ENCODE measurements at places on chromosomes 13 and 19.

- no peak for DNase-seq
These were observed 5.0 kb downstream of the XRCC1 start for GRCh38 chr19:43570174-43570791.

DNA sequence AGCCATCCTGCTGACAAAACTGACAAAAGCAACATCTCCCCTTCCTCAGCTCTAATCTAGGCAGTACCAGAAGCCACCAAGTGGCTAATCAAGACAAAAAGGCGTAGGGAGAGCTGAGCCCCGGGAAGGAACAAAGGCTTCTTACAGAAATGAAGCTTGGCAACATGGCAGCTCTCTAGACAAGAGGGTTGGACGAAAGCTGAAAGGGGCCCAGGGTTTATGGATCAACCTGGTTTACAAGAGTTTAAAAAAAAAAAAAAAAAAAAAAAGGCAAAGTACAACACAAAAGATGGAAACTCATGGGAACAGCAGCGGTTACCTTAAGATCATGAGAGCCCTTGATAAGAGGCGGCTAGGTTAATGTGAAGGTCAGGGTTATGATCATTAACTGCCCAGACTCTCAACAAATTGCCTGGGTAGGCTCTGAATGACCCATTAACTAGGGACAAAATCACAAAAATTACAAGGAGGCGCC lies 14.0 kb downstream of the ZC3H4 start:
- no peak for DNase-seq

DNA sequence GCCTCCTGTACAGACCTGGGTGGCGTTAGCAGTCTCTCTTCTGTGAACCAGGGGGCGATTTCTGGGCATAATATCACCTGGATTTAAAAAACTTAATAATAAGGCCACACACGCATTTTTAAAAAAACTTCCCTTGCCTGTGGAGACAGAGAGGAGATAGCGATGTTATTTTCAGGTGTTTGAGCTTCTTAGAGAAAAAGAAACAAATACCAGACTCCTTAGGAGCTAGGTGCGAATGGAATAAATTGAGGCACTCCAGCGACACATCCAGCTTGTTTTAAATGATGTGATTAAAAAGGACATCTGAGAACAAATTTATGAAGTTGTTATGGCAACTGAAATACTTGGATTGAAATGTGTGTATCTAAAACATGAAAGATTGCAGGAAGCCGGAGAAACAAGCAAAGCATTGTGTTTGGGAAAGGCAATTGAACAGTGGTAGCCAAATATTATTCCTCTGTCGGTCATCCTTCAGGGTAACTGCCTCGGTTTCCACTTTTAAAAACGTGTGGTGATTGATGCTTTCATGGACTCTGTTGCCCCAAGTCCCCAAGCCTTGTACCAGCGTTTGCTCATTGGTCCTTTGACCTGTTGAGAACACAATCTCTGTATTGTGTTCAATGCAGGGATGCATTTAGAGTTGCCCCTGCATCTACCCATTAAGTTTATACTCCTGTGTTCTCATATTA lies 158.7 kb downstream of the TM9SF2 start:
- DNase-seq, result no peak

DNA sequence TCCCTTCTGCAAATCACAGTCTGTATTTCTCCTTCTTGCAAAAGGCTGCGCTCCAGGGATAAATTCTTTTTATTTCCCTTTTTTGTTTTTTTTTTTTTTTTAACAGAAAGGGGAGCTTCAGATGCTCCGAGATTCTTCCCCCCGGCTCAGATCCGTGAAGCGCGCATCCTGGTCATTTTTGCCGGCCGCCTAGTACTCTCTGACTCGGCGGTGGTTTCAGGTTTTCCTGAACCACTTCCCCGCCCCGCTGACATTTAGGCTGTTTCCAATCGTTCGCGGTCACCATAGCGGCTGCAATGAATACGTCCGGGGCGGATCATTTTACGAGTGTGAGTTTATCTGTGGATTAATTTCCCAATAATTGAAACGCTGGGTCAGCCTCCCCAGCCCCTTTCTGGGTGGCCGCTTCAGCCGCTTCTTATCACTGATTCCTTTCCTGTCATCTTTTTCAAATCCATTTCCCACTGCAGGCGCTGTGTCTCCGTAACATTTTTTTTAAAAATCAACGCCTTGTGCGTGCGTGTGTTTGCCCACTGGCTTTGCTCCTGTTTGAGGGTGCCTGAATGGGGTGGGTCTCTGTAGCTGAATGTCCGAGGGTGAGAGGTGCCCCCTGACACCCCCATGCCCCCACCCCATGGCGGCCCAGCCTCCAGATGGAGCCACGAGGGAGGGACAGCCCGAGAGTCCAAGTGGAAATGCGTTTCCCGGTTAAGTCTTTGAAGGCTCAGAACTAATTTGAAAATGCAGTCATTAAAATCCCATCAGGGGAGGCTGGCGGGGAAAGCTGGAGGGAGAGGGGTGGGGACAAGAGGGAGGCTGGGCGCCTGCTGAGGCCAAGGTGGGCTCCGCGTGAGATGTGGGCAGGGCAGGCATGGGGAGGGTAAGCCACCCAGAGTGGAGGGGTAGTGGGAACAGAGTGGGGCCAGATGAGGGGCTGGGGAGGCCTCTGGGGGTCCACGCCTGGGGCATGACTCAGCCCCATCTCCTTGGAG lies 10.6 kb downstream of the ONECUT3 start:
- DNase-seq, result no peak

DNA sequence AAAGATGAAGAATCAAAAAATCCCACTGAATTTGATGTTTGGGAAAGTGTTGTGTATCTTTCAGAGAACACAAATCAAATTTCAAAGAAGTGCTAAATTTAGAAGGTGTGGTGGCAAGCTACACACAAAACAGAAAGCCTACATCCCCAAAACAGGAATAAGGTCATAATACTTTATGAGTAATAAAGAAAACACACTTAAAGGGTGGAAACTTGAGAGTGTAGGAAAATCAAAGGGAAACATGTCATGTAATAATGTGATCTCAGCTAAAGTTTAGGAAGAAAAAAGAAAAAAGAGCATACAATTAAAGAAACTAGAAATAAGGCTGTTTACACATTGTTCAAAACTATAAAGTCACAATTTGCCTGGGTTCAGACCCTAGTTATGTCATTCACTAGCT lies 668.7 kb downstream of the PCDH17 start:
- no peak for DNase-seq

GRCh38 chr13:23833733-23834611 lies 55.2 kb downstream of the MIPEP start:
- no peak for DNase-seq

- no peak for DNase-seq
These were observed 147.8 kb downstream of the STK24 start for GRCh38 chr13:98429081-98429480.

DNA sequence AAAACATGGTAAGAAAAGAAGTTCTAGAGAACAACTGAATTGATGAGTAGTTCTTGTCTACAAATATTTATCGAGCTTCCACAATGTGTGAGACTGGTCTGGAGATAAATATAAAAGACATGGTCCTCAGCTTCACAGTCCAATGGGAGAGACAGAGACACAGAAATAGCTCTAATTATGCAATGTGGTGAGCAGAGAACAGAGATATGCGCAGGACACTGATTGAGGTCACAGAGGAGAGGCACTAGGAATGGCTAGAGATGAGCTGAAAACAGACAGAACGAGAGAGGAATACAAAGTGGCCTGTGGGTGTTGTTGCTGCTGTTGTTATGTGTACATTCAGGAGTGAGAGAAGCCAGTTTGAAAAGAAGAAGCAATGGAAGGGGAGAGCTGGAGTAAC lies 53.2 kb downstream of the GPALPP1 start:
- DNase-seq, result no peak

DNA sequence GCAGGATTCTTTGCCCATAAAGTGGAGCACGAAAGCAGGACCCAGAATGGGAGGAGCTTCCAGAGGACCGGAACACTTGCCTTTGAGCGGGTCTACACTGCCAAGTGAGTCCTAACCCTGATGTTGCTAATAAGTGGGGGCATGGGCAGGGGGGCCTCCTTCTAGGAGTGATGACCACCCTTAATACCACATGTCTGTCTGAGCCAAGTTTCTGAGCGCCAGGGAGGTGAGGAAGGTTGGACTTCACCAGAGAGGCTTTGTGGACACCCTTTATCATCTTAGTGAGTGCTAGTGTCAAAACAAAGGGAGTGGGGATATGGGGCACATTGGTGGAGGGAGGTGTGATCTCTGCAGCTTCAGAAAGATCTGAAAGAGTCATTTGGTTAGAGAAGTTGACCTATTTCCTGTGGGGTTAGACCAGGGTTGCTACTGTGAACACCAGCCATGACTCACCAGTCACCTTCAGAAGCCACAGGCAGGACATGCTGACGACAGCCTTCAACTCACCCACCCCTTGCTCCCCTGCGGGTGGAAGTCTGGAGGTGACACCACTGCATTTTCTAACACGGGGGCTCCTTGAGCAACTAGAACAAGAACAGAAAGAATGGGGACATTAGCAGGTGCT lies 8.8 kb downstream of the ALOX5AP start:
- DNase-seq, result no peak

GRCh38 chr13:33287142-33287882 lies 1.8 kb upstream of the STARD13 start:
- no peak for DNase-seq

GRCh38 chr13:90640976-90641375 lies 706.5 kb upstream of the MIR17HG start:
- no peak for DNase-seq

- no peak for DNase-seq
These were observed 27.4 kb downstream of the STARD13 start for GRCh38 chr13:33257841-33258807.

DNA sequence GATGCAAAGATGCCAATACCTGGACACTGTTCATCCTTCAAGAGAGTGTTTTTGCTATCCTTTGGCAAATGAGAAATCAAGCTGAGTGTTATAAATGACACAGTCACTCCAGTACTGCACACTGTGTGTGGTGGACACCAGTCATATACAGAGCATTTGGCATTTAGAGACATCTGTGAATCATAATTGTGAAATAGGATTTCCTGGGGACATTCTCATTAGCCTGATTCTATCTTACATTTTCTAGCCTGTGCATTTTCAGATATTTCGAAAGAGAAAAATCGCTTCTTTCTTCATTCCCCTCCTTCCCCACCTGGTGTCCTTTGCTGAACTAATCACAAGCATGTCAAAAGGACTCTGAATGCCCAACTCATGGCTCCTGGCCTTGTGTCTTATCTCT lies 781.0 kb upstream of the ARGLU1 start:
- DNase-seq, result no peak

- no peak for DNase-seq
These were observed 131.1 kb upstream of the HTR2A start for GRCh38 chr13:47027780-47028437.

DNA sequence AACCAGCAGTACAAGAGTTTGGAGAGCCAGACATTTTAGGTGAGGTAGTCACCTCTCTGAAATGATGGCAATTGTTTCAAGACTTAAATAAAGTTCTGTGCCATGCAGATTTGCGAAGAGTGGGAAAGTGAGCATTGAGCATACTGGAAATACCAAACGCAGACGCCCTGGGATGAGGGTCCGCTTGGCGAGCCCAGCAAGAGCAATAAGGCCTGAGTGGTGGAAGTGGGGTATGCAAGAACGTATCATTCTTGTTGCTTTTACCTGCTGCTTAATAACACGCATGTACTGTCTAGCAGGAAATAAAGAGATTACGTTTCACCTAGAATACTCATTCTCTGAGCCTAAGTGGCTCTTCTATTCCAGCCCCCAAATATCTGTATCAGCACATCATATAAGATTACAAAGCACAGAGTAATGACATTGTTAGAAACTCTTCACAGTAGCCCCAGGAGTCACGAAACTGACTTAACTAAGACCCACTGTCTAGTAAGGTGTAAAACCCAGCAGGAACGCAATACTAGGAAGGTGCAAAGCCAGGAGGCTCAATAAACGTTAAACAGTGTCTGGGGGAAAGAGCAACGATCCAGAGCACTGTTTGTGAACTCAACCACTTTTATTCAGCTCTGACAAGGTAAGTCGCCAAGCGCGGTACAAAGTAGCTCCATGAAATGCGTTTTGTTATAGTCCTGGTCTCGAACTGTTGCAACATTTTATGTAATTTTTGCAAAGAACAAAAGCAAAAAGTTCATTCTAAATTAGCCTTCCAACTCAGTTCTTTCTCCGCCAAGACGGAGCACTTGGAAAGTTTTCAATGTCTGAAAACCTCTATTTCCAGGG lies 1.2 kb downstream of the RCBTB2 start:
- peak; percentile 7 for DNase-seq

GRCh38 chr13:21420706-21421105 lies 38.4 kb downstream of the ZDHHC20 start:
- DNase-seq, result no peak

DNA sequence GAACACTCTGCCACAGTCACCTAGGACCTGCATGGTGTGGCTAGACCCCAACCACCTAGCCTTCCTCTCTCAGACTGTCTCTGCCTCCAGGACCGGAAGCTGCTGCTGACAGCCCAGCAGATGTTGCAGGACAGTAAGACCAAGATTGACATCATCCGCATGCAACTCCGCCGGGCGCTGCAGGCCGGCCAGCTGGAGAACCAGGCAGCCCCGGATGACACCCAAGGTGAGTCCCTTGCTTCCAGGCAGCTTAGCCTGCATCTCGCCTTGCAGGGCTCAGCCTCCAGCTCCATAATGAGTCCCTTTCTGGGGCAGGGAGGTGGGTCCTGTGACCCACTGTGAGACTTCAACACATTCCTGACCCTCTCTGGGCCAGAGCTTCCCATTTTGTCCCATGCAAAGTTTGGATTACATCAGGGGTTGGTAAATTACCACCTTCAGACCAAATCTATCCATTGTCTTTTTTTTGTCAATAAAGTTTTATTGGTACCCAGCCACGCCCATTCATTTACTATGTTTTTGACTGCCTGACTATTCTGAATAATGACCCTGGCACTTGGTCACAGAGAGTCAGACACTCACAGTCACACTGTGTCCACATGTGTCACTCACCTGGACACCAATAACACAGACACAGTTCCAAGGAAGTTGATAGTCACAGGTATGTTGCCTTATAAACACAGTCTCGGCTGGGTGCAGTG lies 13.4 kb downstream of the PKN1 start:
- no peak for DNase-seq

- DNase-seq, result no peak
These were observed 79.4 kb downstream of the MBNL2 start for GRCh38 chr13:97301382-97302095.

GRCh38 chr19:10214784-10215183 lies 16.3 kb downstream of the S1PR2 start:
- DNase-seq, result no peak

GRCh38 chr19:42052241-42052863 lies 17.7 kb downstream of the GRIK5 start:
- no peak for DNase-seq

GRCh38 chr13:72960541-72960940 lies 98.3 kb upstream of the KLF5 start:
- DNase-seq, result no peak

DNA sequence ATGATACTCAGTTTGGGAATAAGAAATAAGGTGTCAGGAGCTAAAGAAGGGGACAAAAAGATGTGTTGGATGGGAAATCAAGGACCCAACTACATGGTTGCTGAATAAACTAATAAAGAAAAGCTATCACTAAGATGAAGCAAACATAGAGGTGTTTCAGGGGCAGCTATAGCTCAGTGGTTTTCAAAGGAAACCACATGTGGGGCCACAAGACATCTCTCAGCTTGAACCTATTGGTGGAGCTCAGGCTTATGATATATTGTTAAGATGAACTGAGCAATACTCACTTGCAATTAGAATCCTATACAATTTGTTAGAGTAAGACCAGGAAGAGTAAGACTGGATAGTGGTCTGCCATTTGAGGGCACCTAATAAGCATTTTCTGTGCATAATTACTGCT lies 45.1 kb upstream of the SPRY2 start:
- no peak for DNase-seq

- no peak for DNase-seq
These were observed 231.3 kb downstream of the SLITRK6 start for GRCh38 chr13:85567909-85568308.

GRCh38 chr13:110716247-110716515 lies 2.7 kb downstream of the ING1 start:
- no peak for DNase-seq

Measured in HS-27A (cell line).